ENCODE measurements at places on chromosomes 3 and 15. TPM values are rescaled to one million over a fixed set of nuclear protein-coding genes. Genes with fewer than 3 reads are reported as not detected.

The CLPX gene
- 34.2 TPM for total RNA-seq

The CFAP92 gene
- total RNA-seq, result 1.7 TPM

The THPO gene
- 1.3 TPM for total RNA-seq

The XCR1 gene
- not detected for total RNA-seq

GRCh38 chr3:58478781-58479180 lies 13.1 kb upstream of the KCTD6 start:
- DNase-seq, result no peak

- no peak for DNase-seq
These were observed 49.8 kb downstream of the GASK1A start for GRCh38 chr3:43028678-43029490.

DNA sequence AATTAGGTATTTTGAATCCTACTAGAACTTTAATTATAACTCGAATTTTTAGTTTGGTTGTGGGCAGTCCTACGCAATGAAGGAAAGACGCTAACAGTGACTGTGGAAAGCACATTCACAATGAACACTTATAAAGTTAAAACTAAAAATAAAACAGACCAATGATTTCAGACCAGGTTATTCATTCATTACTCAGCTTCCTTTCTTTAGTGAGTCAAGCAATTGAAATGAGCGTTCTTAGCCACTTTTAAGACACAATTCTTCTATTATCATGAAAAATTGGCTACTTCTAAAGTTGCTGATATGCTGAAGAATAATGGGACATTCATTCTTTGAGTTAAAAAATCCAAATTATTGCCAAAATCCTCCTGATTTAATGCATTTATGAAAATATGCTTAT lies 66.0 kb upstream of the CMSS1 start:
- no peak for DNase-seq

All from H7 (cell line).